ENCODE measurements at places on chromosomes 2 and 18. TPM values are rescaled to one million over a fixed set of nuclear protein-coding genes. Genes with fewer than 3 reads are reported as not detected.
A peak's percentile ranks its signal among the peaks of the same experiment; 100 is the strongest.

The UGT1A10 gene
- not detected for total RNA-seq

The VSNL1 gene
- total RNA-seq, result 1.6 TPM

The IL1F10 gene
- not detected for total RNA-seq

- no peaks in the 10 kb centered on the region for H3K27me3 ChIP-seq
- no peak for DNase-seq
- H3K27ac ChIP-seq, result no peak overlapping the region
- H3K36me3 ChIP-seq, result no peaks in the 10 kb centered on the region
- no peak overlapping the region for H3K4me3 ChIP-seq
Observed at GRCh38 chr2:179837408-179837807, 24.0 kb downstream of the ZNF385B start.

DNA sequence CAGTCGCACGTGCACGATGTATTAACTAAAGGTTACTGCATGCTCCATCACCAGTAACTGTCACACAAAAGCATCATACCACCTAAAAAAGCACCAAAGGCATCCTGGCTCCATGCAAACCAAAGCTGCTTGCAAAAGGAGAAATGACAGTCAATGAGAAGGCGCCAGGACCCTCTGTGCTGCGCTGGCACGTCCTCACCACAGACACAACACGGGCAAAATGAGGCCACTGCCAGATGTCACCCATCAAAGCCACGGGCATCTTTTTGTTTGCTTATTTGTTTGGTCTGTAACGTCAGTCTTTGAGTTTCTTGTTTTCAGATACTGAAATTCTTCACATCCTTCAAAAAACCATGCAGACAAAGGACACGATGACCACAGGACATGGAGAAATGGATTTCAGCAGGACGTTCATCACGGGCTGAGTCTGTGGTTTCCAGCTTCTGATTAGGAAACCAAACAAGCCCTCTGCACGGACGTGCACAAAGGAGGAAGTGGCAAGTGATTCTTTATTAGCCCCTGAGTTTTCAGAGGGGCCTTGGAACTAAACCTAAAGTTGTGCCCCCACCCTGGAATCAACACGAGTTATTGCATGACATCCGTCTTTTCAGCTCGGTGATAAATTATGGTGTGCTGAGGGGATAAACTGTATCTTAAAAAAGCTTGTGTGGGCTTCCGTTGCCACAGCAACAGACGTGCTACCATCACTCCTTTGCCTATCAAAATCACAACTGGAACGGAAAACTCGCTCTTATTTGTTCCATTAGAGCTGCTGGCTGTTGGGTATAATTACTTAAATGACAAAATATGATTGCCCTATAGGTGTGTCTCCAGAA is 181.8 kb downstream of the EIPR1 start:
- no peak overlapping the region for H3K4me3 ChIP-seq
- DNase-seq, result no peak
- peaks cover 4% of the 10 kb centered on the region for H3K4me1 ChIP-seq
- H3K27ac ChIP-seq, result no peak overlapping the region
- peaks cover 27% of the 10 kb centered on the region for H3K36me3 ChIP-seq

DNA sequence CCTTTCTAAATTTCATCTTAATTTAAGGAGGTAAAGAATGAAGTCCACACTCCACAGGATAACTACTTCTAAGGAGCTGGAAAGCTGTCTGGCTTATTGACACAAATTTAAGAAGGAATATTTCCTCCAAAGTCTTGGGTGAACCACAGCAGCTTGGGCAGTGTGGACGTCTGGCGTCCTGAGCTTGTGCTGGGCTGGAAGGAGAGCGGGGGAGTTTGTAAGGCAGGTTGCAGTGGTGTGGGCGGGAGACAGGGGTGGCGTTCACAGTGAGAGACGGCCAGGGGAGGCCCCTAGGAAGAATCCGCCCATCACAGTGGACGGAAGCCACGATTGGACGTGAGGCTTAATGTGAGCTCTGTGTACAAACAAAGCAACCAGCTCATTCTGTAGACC is 25.7 kb downstream of the ADI1 start:
- peak overlapping the region; percentile 17 for H3K4me3 ChIP-seq
- H3K27ac ChIP-seq, result no peak overlapping the region
- H3K36me3 ChIP-seq, result peaks cover 37% of the 10 kb centered on the region
- no peak for DNase-seq

The DYNAP gene
- not detected for total RNA-seq

The SLC9A4 gene
- total RNA-seq, result not detected

The CNDP1 gene
- total RNA-seq, result not detected

The MAP2 gene
- total RNA-seq, result 22.6 TPM

The REG3G gene
- total RNA-seq, result not detected

The SH2D6 gene
- total RNA-seq, result 0.97 TPM

DNA sequence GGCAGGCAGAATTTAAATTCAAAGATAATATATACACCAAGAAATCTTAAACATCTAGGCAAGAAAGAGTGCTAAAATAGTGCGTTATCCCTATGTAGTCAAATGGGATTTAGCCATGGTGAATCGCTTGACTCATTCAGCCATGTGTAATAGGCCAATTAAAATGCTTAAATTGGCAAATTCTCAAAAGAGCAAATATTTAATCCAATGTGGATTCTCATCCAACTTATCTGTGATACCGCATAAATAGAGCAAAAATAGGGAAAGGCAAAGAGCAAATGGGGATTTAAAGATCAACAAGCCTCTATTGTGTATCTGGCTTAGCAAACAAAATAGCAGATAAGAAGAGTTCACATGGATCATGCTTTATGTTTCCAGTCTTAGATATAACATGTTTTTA is 123.2 kb upstream of the RPRM start:
- H3K36me3 ChIP-seq, result no peaks in the 10 kb centered on the region
- H3K27me3 ChIP-seq, result no peaks in the 10 kb centered on the region
- DNase-seq, result no peak
- no peaks in the 10 kb centered on the region for H3K4me1 ChIP-seq
- H3K27ac ChIP-seq, result no peak overlapping the region

The CABYR gene
- 1.2 TPM for total RNA-seq

DNA sequence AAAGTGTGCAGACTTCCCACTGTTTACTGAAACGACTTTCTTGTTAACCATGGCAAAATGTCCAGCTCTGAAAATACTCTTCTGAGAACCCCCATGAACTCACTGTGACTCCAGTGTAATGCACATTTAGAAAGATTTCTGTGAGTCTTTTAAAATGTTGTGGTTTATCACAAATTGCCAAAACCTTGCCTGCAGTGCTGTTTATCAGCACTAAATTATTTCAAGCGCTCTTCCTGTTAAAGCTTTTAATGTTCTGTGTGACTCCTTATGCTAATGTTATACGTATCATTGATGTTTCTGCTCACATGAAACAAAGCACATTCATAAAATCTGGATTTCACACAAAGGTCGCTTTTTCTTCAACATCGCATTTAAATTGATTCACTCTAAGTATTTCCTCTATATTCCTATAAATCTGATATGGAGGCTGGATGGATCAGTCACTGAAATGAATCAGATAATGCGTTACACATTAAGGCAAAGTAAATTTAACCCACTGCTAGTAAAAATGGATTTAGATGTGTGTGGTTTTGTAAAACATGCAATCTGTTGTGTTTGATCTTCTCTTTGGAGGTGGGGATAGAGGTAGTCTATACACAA is 521.2 kb downstream of the NYAP2 start:
- no peaks in the 10 kb centered on the region for H3K27me3 ChIP-seq
- no peaks in the 10 kb centered on the region for H3K36me3 ChIP-seq
- no peak overlapping the region for H3K4me3 ChIP-seq
- DNase-seq, result no peak
- no peak overlapping the region for H3K27ac ChIP-seq

DNA sequence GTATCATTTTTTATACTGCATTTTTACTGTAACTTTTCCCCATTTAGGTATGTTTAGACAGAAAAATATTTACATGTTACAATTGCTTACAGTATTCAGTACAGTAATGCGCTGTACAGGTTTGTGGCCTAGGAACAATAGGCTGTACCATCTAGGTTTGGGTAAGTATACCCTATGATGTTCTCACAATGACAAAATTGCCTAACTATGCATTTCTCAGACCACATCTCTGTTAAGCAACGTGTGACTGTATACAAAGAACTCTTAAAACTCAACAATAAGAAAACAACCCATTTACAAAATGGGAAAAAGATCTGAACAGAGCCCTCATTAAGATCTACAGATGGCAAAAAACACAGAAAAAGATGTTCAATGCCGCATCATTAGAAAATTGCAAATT is 29.4 kb downstream of the FAM210A start:
- H3K27ac ChIP-seq, result no peak overlapping the region
- no peaks in the 10 kb centered on the region for H3K4me1 ChIP-seq
- no peaks in the 10 kb centered on the region for H3K36me3 ChIP-seq
- no peak for DNase-seq

GRCh38 chr2:170139276-170139967 is 38.5 kb upstream of the MYO3B start:
- no peaks in the 10 kb centered on the region for H3K4me1 ChIP-seq
- H3K36me3 ChIP-seq, result no peaks in the 10 kb centered on the region
- no peak overlapping the region for H3K4me3 ChIP-seq
- no peak overlapping the region for H3K27ac ChIP-seq

- peak; percentile 86 for DNase-seq
- no peaks in the 10 kb centered on the region for H3K27me3 ChIP-seq
- H3K4me3 ChIP-seq, result peak overlapping the region; percentile 49
- H3K4me1 ChIP-seq, result peaks cover 4% of the 10 kb centered on the region
Observed at GRCh38 chr18:63074981-63075404, 244.6 kb downstream of the BCL2 start.

GRCh38 chr18:31970617-31971016 is 27.7 kb upstream of the TRAPPC8 start:
- DNase-seq, result no peak
- H3K4me3 ChIP-seq, result no peak overlapping the region
- no peaks in the 10 kb centered on the region for H3K36me3 ChIP-seq
- no peaks in the 10 kb centered on the region for H3K27me3 ChIP-seq
- H3K4me1 ChIP-seq, result no peaks in the 10 kb centered on the region

The MGAT4A gene
- total RNA-seq, result 82.0 TPM

DNA sequence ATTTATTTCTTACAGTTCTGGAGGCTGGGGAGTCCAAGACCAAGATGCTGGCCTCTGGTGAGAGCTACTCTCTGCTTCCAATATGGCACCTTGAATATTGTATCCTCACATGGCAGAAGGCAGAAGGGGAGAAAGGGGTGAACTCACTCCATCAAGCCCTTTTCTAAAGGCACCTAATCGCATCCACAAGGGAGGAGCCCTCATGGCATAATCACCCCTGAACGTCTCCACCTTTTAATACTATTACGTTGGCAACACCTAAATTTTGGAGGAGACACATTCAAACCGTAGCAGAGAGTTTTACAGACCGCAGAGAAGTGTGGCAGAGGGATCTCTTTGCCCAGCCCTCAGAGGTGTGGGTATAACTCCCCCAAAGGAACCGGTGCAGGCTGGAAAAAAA is 142.6 kb upstream of the BCL2L11 start:
- no peak overlapping the region for H3K4me3 ChIP-seq
- H3K27me3 ChIP-seq, result no peaks in the 10 kb centered on the region
- DNase-seq, result no peak

DNA sequence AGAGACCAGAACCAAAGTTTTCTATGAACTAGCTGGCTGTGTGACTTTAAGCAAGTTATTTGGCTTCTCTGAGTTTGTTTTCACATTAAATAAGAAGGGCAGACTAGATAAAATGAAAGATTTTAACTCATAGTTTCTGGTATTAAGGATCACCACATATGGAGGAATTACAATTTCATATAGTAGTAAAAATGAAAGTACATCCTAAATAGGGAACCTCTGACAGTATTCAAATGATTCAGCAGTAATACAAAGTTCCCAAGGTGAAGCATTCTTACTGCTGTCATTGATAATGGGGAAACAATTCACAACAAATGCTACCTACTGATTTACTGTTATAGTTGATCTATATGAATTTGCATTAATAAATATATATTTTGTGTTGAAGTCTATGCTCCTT is 170.3 kb upstream of the VRK2 start:
- no peak overlapping the region for H3K4me3 ChIP-seq
- no peaks in the 10 kb centered on the region for H3K27me3 ChIP-seq
- no peaks in the 10 kb centered on the region for H3K4me1 ChIP-seq
- no peak overlapping the region for H3K27ac ChIP-seq
- no peak for DNase-seq

The RSAD2 gene
- 21.9 TPM for total RNA-seq

GRCh38 chr2:4369826-4370419 is 666.5 kb downstream of the DCDC2C start:
- H3K4me3 ChIP-seq, result no peak overlapping the region
- H3K27ac ChIP-seq, result no peak overlapping the region
- no peaks in the 10 kb centered on the region for H3K4me1 ChIP-seq
- no peak for DNase-seq

- H3K27me3 ChIP-seq, result no peaks in the 10 kb centered on the region
- no peak overlapping the region for H3K4me3 ChIP-seq
- no peak overlapping the region for H3K27ac ChIP-seq
- no peak for DNase-seq
- no peaks in the 10 kb centered on the region for H3K36me3 ChIP-seq
Observed at GRCh38 chr18:67875060-67875459, 358.5 kb upstream of the DSEL start.

DNA sequence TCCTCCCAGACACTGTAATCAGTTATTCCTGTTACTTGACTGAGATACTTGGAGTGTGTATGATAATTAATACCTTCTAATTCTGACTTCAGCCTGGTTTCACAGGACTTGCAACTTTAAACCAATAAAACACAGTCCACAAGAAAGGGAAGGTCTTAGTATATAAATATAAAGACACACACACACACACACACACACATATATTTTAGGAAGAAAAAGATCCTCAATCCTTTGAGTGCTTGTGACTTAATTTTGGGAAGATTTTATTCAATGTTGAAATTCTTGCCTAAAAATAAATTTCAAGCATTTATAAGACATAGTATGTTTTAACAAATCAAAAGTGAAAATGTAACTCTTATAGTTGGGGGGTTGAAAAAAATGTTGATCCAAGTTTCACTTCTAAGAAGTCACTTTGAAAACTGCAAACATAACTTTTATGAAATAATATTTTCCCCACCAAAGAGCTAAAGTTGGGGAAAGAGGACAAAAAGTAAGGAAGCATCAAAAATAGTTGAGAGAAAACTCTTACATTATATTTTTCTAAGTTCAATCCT is 824 bp upstream of the VPS54 start:
- DNase-seq, result no peak
- no peaks in the 10 kb centered on the region for H3K36me3 ChIP-seq
- H3K4me1 ChIP-seq, result peaks cover 45% of the 10 kb centered on the region
- H3K4me3 ChIP-seq, result peak overlapping the region; percentile 63
- no peaks in the 10 kb centered on the region for H3K27me3 ChIP-seq
- H3K27ac ChIP-seq, result peak overlapping the region; percentile 90
